ENCODE measurements at places on chromosomes 12 and 14.

DNA sequence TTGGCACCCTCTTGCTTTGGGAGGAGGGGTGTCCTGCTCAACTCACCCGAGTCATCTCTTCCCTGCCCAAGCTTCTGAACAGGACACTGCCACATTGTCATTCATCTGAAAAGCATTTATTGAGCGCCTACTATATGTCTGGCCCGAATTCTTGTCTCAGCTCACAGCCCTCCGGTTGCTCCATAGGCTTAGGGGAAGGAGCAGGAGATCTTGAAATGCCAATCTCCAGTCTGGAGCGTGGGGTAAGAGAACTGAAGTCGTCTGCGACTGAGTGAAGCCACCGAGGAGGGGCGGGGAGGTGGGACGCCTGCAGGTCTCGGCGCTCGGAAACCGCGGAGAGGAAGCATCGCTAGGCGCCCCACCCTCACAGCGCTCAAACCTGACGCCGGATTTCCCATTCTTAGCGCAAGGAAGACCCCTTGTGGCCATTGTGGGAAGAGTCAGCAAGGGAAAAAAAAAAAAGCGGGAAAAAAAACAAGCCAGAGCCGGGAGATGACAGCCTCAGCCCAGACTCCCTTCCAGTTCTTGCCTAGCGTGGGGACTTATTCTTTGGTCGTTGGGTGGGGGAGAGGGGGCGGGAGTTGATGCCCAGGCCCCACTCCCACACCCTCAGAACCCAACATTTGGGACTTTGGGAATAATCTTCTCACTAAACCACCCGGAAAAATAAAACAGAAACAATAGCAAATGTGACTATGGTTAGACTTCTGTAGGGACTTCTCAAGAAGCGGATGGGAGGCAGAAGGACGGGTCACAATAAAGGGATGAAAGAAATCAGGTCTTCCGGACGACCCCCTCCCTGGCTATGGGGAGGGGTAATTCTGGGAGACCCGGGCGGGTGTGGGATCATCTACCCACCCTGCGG lies 28.2 kb upstream of the SMUG1 start:
- peaks cover 2% of the 10 kb centered on the region for H3K27me3 ChIP-seq
- H3K36me3 ChIP-seq: no peaks in the 10 kb centered on the region
- no peak overlapping the region for H3K27ac ChIP-seq
- peaks cover 3% of the 10 kb centered on the region for H3K4me1 ChIP-seq
- no peak for DNase-seq

GRCh38 chr14:24534286-24534685 lies 26.2 kb upstream of the CMA1 start:
- no peaks in the 10 kb centered on the region for H3K27me3 ChIP-seq
- no peak overlapping the region for H3K27ac ChIP-seq
- DNase-seq: no peak
- H3K36me3 ChIP-seq: no peaks in the 10 kb centered on the region
- no peak overlapping the region for H3K4me3 ChIP-seq

DNA sequence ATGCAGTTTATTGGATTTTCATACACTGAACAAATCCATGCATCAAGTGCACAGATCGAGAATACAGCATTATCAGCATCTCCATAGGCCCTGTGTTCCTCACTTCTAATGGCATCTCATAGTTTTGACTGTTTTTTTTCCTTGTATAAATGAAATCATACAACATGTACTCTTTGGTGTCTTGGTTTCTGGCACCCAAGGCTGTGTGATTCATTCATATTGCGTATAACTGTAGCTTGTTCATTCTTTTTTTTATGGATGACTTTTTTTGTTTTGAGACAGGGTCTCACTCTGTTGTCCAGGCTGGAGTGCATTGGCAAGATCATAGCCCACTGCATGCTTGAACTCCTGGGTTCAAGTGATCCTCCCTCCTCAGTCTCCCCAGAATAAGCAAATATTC lies 14.3 kb downstream of the RASSF8 start:
- no peak overlapping the region for H3K4me3 ChIP-seq
- no peaks in the 10 kb centered on the region for H3K4me1 ChIP-seq
- no peaks in the 10 kb centered on the region for H3K27me3 ChIP-seq
- no peaks in the 10 kb centered on the region for H3K36me3 ChIP-seq
- no peak for DNase-seq

DNA sequence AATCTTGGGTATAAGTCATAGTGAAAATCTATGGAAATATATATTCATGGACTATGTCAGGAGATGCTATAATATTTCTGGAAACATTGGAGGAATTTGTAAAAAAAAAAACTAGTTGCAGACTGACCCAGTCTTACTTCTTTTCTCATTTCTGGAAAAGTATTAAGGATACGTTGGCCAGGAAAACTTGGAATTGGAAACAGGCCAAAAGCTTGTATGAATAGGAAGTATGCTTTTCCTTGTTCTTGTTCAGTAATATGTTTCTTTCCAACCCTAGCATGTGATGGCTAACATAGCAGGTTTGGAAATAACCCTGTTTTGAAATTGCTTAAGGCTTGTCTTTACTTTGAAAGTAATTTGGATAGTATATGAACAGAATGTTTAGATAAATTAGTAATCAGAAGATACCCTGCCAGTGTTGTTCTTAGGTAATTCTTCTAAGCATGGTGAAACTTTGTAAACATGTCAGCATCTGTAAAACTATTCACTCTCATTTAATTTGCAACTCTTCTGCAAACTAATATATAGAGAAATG lies 316.2 kb downstream of the NPAS3 start:
- H3K27ac ChIP-seq: no peak overlapping the region
- no peaks in the 10 kb centered on the region for H3K4me1 ChIP-seq
- H3K4me3 ChIP-seq: no peak overlapping the region
- no peaks in the 10 kb centered on the region for H3K27me3 ChIP-seq
- no peak for DNase-seq
- no peaks in the 10 kb centered on the region for H3K36me3 ChIP-seq

DNA sequence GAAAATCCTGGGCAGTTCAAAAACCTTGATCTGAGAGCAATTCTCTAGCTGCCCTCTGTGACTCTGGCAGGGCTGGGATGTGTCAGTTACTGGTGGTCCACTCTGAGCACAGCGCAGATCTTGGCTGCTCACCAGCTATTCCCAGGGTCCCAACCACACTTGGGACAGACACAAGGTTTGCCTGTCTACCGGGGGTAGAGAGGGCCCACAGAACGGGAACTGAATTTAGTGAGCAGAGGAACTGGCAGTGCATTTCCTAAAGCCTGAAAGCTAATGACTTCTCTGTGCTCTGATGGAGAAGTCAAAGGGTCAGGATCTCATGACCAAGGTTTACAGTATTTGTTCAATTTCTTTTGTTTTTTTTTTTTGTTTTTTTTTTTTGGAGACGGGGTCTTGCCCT lies 2.6 kb downstream of the PDE6H start:
- DNase-seq: no peak
- H3K4me3 ChIP-seq: no peak overlapping the region
- H3K27ac ChIP-seq: no peak overlapping the region
- H3K36me3 ChIP-seq: no peaks in the 10 kb centered on the region
- no peaks in the 10 kb centered on the region for H3K27me3 ChIP-seq

DNA sequence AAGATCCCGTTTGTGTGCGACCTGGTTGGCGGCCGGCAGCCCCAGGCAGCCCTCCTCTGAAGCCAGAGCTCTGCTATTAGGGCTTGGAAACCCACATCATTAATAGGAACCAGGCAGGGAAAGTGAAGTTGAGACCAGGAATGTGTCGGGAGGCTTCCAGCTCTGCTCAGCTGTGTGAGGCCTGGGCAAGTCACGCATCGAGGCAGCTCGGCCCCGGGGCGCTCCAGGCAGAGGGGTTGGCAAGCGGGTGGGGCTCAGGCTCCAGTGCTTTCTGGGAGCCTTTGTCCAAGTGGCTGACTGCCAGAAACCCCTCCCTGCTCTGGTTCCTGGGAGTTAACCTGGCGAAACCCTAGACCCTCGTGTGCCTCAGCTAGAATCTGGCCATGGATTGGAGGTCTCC lies 1151.7 kb downstream of the VRK1 start:
- no peak overlapping the region for H3K27ac ChIP-seq
- H3K36me3 ChIP-seq: no peaks in the 10 kb centered on the region
- H3K27me3 ChIP-seq: no peaks in the 10 kb centered on the region
- H3K4me3 ChIP-seq: no peak overlapping the region
- DNase-seq: no peak
- H3K4me1 ChIP-seq: 0 out of 2 replicates have a peak, but pooled peaks cover 2% of the 10 kb centered on the region

GRCh38 chr12:57110104-57111030 lies 795 bp downstream of the STAT6 start:
- peak overlapping the region; percentile 19 for H3K4me3 ChIP-seq
- peaks cover 2% of the 10 kb centered on the region for H3K4me1 ChIP-seq

- no peaks in the 10 kb centered on the region for H3K4me1 ChIP-seq
- no peak for DNase-seq
- H3K27ac ChIP-seq: no peak overlapping the region
- H3K36me3 ChIP-seq: no peaks in the 10 kb centered on the region
Measured at GRCh38 chr14:53838374-53838773, 118.3 kb downstream of the BMP4 start.

DNA sequence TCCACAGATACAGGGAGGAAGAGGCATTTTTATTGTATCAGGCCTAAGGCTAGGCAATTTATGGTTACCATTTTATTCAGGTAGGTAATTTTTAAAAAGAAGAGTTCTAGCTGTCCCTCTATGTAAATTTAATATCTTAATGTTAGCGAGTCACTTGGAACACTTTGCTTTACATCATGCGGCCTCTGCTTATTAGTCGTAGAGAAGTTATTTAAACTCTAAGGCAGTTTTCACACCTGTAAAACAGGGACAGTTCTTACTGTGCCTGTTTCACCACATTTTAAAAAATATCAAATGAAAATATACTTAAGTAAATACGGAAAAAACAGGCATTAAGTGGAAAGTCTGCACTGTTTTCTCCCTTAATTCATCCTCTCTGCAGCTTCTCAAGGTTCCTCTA lies 71.4 kb upstream of the POC1B start:
- no peaks in the 10 kb centered on the region for H3K36me3 ChIP-seq
- H3K4me1 ChIP-seq: peaks cover 2% of the 10 kb centered on the region
- H3K27ac ChIP-seq: no peak overlapping the region

GRCh38 chr12:28223025-28223554 lies 32.8 kb downstream of the CCDC91 start:
- DNase-seq: no peak
- H3K4me1 ChIP-seq: no peaks in the 10 kb centered on the region
- H3K36me3 ChIP-seq: no peaks in the 10 kb centered on the region
- H3K4me3 ChIP-seq: no peak overlapping the region
- H3K27ac ChIP-seq: no peak overlapping the region

GRCh38 chr12:130838284-130838950 lies 633 bp downstream of the STX2 start:
- peak overlapping the region; percentile 69 for H3K4me3 ChIP-seq
- H3K4me1 ChIP-seq: 0 out of 2 replicates have a peak, but pooled peaks cover 2% of the 10 kb centered on the region
- H3K27ac ChIP-seq: no peak overlapping the region
- peaks cover 1% of the 10 kb centered on the region for H3K27me3 ChIP-seq
- DNase-seq: no peak
- no peaks in the 10 kb centered on the region for H3K36me3 ChIP-seq

DNA sequence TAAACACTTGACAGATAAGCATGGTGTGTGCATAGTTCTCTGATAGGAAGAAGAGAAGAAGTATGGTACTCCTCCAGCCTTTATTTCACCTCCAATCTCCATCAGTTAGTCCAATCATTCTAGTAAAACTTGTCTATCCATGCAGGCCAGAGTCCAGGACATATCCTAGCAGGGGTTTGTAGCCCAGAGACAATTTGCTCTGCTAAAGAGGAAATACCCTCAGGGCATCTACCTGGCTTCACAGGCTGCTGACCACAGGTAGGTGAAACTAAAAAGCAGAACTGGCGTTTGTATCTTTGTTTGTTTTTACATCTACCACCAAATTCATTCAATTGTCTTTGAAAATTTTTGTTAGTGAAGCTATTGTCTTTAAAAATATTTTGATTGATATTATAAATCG lies 717.6 kb downstream of the FSCB start:
- no peaks in the 10 kb centered on the region for H3K36me3 ChIP-seq
- no peaks in the 10 kb centered on the region for H3K27me3 ChIP-seq
- no peak overlapping the region for H3K27ac ChIP-seq
- H3K4me3 ChIP-seq: no peak overlapping the region

Data from iPS DF 6.9 (cell line).